Prostate gland (tissue), 2 donors: ENCODE measurements at places on chromosomes 7 and 10. TPM values are rescaled to one million over a fixed set of nuclear protein-coding genes. Genes with fewer than 3 reads are reported as not detected.

GRCh38 chr7:158581440-158582088 lies 6.1 kb downstream of the PTPRN2 start:
- no peak for DNase-seq

DNA sequence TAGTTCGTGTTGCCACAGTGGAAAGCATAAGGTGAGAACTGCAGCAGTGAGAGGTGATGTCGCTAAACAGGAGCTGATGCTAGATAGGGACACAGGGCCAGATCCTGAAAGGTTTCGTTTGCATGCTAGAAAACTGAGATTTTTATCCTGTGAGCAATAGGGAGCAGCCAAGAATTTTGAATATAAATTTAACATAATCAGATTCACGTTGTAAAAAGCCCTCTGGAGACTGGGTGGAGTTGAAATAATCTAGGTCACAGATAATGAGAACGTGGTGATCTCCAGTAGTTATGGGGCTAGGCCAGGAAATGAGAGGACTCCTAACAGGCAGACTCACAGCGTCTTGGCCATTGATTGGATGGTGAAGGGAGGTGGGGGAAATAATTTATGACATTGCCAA lies 92.1 kb upstream of the IMMP2L start:
- no peak for DNase-seq

Gene FUOM
- total RNA-seq, result 8.7 TPM

Gene HOGA1
- total RNA-seq, result 2.7 TPM
